ENCODE measurements at places on chromosomes 3 and 15. TPM values are rescaled to one million over a fixed set of nuclear protein-coding genes. Genes with fewer than 3 reads are reported as not detected.

The GOLGA6L26 gene
- total RNA-seq: not detected

The AHSG gene
- total RNA-seq: under 0.01 TPM

The XIRP1 gene
- not detected for total RNA-seq

The HYKK gene
- 0.90 TPM for total RNA-seq

The SLC9C1 gene
- total RNA-seq: under 0.01 TPM

The WDR93 gene
- total RNA-seq: under 0.01 TPM

The PAK6 gene
- not detected for total RNA-seq

DNA sequence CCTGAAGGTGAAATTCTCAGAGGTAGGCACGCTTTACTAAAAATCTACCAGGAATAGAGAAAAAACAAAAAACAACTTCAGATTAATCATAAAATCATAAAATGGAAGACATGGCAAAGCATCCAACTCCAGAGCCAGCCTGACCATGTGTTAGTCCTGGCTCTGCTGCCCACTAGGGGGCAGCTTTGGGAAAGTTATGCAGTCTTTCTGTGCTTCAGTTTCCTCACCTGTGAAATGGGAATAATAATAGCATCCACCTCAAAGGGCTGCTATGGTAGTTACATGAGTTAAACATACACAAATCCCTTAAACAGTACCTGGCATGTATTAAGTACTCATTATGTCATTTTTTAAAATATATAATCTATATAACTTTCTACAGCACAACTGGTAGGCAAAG lies 52.3 kb downstream of the WNT5A start:
- DNase-seq: no peak

DNA sequence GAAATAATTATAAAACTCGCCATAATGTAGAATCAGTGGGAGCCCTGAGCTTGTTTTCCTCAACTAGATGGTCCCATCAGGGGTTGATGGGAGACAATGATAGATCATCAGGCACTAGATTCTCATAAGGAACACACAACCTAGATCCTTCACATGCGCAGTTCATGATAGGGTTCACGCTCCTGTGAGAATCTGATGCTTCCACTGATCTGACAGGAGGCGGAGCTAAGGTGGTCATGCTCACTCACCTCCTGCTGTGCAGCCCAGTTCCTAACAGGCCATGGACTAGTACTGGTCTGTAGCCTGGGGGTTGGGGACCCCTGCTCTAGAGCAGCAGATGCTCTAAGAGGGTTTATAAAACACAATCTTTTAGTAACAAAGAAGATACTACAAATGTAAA lies 183.6 kb downstream of the ANXA2 start:
- DNase-seq: no peak

DNA sequence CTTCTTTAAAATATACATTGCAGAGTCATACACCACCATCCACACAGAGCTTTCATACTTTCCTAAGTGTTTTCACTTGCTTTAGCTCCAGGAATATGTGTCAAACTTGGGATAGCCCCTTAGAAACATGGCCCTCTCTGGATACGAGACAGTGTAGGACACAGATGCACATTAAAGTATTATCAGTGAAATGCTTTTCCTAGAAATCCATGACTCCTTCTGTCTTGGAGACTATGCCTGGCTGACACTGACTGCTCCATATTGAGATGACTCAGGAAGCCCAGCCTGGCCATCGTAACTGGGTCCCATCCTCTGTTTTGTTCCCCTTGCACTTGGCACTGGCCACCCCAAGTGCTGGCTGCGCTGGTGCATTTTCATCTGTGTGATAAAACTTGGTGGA lies 204.8 kb downstream of the PDZRN3 start:
- DNase-seq: no peak

DNA sequence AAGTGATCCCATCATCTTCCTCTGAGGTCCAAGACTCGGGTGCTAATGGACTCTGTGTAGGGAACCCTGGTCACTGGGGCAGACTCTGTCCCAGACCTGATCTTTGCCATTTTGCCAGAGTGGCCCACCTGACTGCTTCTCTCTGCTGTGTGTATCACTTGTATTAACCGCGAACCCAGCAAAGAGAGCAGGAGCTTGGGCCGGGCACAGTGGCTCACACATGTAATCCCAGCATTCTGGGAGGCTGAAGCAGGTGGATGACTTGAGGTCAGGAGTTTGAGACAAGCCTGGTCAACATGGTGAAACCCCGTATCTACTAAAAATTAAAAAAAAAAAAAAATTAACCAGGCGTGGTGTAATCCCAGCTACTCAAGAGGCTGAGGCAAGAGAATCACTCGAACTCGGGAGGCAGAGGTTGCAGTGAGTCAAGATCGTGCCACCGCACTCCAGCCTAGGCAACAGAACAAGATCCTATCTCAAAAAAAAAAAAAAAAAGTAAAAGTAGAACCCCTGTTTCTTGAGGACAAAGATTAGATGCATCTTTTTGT lies 32.9 kb upstream of the CYP11A1 start:
- DNase-seq: no peak

- no peak for DNase-seq
Measured at GRCh38 chr3:6640907-6641306, 220.0 kb upstream of the GRM7 start.

DNA sequence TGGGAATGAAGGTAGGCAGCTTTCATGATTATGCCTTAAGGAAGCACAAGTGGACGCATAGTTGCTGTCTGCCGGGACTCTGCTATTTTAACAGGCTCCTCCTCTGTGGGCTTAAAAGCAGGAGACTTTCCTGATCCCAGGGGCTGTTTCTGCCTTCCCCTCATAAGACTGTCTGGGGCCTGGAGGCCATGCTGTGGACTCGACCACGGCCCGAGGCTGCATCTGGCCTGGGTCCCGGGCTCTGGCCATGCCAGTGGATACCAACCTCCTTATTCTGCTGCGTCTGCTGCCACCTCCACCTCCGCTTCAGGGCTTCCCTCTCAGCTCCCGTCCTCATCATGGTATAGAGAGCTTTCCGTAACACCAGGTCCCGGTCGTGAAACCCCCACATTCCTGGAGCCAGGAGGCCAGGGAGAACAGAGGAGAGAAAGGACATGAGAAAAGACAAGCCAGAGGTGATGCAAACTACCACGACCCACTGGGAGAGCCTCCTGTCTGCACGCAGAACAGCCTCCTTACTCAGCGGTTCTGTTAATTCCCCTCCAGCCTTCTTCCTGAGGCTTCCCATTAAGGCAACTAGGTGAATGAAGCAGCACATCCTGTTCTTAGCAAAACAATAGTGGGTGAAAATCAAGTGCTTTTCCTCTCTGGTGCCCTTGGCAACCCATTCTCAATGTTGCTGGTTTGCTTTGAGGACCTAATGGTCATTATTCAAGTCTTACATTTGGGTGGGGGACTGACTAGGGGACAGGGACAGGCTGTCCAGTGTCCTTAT lies 200.5 kb downstream of the KLF13 start:
- peak; percentile 26 for DNase-seq

GRCh38 chr3:51385621-51386091 lies 565 bp downstream of the MANF start:
- DNase-seq: no peak

GRCh38 chr3:8853081-8853480 lies 83.7 kb upstream of the OXTR start:
- no peak for DNase-seq

- no peak for DNase-seq
Measured at GRCh38 chr3:31606453-31606852, 73.7 kb downstream of the STT3B start.

- DNase-seq: no peak
Measured at GRCh38 chr15:98331676-98332075, 316.7 kb upstream of the IGF1R start.

- DNase-seq: no peak
Measured at GRCh38 chr3:149448331-149448831, 26.1 kb upstream of the TM4SF4 start.

- no peak for DNase-seq
Measured at GRCh38 chr3:126126286-126126685, 42.4 kb upstream of the SLC41A3 start.

- no peak for DNase-seq
Measured at GRCh38 chr15:54131410-54131809, 153.2 kb downstream of the UNC13C start.

GRCh38 chr3:168974617-168975403 lies 688.7 kb downstream of the MECOM start:
- DNase-seq: no peak

DNA sequence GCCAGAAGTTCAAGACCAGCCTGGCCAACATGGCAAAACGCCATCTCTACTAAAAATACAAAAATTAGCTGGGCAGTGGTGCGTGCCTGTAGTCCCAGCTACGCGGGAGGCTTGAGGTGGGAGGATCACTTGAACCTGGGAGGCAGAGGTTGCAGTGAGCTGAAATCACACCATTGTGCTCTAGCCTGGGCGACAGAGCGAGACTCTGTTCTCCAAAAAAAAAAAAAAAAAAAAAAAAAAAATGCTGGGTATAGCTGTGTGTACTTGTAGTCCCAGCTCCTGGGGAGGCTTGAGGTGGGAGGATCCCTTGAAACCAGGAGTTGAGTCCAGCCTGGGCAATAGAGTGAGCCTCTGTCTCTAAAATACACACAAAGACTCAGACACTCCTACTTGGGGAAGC lies 32.0 kb downstream of the PPP1R2 start:
- no peak for DNase-seq

DNA sequence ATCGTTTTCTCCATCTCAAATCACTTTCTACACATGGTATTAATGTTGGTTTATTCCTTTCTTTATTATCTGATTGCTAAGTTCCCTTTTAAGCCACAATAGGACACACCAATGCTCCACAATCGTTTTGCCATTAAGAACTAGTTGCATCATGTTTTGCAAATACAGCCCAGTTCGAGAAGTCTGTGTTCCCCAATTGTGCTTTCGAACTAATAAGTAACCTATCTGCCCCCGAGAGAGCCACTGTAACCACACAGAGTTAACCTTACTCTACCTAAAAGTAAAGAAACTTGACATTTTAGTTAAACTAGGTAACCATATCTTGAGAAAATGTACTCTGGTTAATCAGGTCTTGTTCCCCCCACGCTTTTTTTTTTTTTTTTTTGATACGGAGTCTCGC lies 39.1 kb downstream of the MAGI1 start:
- no peak for DNase-seq
